ENCODE measurements at places on chromosomes 7 and 10. TPM values are rescaled to one million over a fixed set of nuclear protein-coding genes. Genes with fewer than 3 reads are reported as not detected.

- no peak overlapping the region for H3K27ac ChIP-seq
- H3K36me3 ChIP-seq = no peaks in the 10 kb centered on the region
- DNase-seq = no peak
- no peaks in the 10 kb centered on the region for H3K27me3 ChIP-seq
These were observed 87.8 kb downstream of the BTRC start for GRCh38 chr10:101441541-101442455.

- H3K27me3 ChIP-seq = no peaks in the 10 kb centered on the region
- H3K4me1 ChIP-seq = peaks cover 15% of the 10 kb centered on the region
- DNase-seq = no peak
- H3K27ac ChIP-seq = no peak overlapping the region
- H3K36me3 ChIP-seq = peaks cover 5% of the 10 kb centered on the region
These were observed 59.0 kb downstream of the GNA12 start for GRCh38 chr7:2785071-2785500.

GRCh38 chr7:96414931-96415292, 93.0 kb upstream of the SLC25A13 start:
- no peaks in the 10 kb centered on the region for H3K36me3 ChIP-seq

AKR1C3 gene
- 0.68 TPM for total RNA-seq

ALOX5 gene
- total RNA-seq = 8.9 TPM

MEST gene
- 3.2 TPM for total RNA-seq
